ENCODE measurements at places on chromosomes 16 and 17. TPM values are rescaled to one million over a fixed set of nuclear protein-coding genes. Genes with fewer than 3 reads are reported as not detected.

Gene HOXB13
- total RNA-seq, result not detected

Gene KRT35
- not detected for total RNA-seq

Gene CLDN9
- total RNA-seq, result 0.09 TPM

Gene LPCAT2
- total RNA-seq, result 0.18 TPM

Gene DPEP1
- total RNA-seq, result not detected

Gene MARVELD3
- total RNA-seq, result not detected

Gene DLX4
- 0.23 TPM for total RNA-seq

Gene P2RX5
- total RNA-seq, result 24.6 TPM

Gene PTX4
- not detected for total RNA-seq

Gene PERCC1
- total RNA-seq, result 0.33 TPM

Gene ZP2
- total RNA-seq, result not detected

- DNase-seq, result no peak
- H3K4me3 ChIP-seq, result no peak overlapping the region
- H3K27me3 ChIP-seq, result no peaks in the 10 kb centered on the region
- no peaks in the 10 kb centered on the region for H3K36me3 ChIP-seq
- no peak overlapping the region for H3K27ac ChIP-seq
Observed at GRCh38 chr16:12398029-12398682, 405.5 kb downstream of the CPPED1 start.

GRCh38 chr16:70298988-70299938 is at the start of gene DDX19B:
Gene DDX19B, plus strand, starts transcription at chr16:70299186. Its CDS starts 112 bp downstream, at chr16:70299298.
- peak within 1 kb of the TSS; percentile 85 for H3K27ac ChIP-seq
- peaks cover 28% of the 10 kb centered on the region for H3K36me3 ChIP-seq
- H3K27me3 ChIP-seq, result no peaks in the 10 kb centered on the region
- H3K4me1 ChIP-seq, result peaks cover 32% of the 10 kb centered on the region

- H3K4me1 ChIP-seq, result peaks cover 10% of the 10 kb centered on the region
- H3K27ac ChIP-seq, result no peak overlapping the region
- DNase-seq, result no peak
Observed at GRCh38 chr17:57294101-57294500, 37.8 kb downstream of the MSI2 start.

- H3K36me3 ChIP-seq, result peaks cover 7% of the 10 kb centered on the region
- H3K4me3 ChIP-seq, result peak overlapping the region; percentile 49
- peaks cover 42% of the 10 kb centered on the region for H3K4me1 ChIP-seq
Observed at GRCh38 chr16:67163999-67164558, 466 bp upstream of the HSF4 start.

GRCh38 chr16:67155295-67156142 is 4.2 kb downstream of the TRADD start:
- peaks cover 12% of the 10 kb centered on the region for H3K36me3 ChIP-seq
- H3K27ac ChIP-seq, result no peak overlapping the region
- peaks cover 59% of the 10 kb centered on the region for H3K4me1 ChIP-seq
- no peaks in the 10 kb centered on the region for H3K27me3 ChIP-seq
- peak overlapping the region; percentile 68 for H3K4me3 ChIP-seq
- peak; percentile 84 for DNase-seq

DNA sequence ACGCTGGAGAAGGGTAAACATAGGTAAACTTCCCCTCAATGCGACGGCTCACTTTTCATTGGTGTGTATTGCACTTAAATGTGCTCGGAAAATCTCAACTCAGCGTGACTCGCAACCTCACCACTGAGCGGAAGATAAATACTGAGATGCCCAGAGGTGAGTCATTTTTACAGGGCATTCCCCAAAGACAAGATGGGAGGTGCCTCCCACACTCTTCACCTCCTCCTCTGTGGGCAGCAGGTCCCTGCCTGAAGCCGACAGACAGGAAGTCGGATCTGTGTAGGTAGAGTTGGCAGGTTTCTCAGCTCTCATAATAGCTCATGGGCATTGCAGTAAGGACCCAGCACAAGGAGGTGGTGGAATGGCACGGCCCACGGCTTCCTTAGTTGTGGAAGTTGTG is 274.6 kb upstream of the HSBP1 start:
- H3K4me3 ChIP-seq, result no peak overlapping the region
- no peaks in the 10 kb centered on the region for H3K36me3 ChIP-seq
- H3K27ac ChIP-seq, result no peak overlapping the region
- H3K4me1 ChIP-seq, result no peaks in the 10 kb centered on the region
- no peaks in the 10 kb centered on the region for H3K27me3 ChIP-seq
- DNase-seq, result no peak

GRCh38 chr17:72306037-72306436 is 185.2 kb downstream of the SOX9 start:
- no peak overlapping the region for H3K4me3 ChIP-seq
- H3K4me1 ChIP-seq, result no peaks in the 10 kb centered on the region
- no peaks in the 10 kb centered on the region for H3K27me3 ChIP-seq
- H3K36me3 ChIP-seq, result no peaks in the 10 kb centered on the region
- no peak overlapping the region for H3K27ac ChIP-seq

GRCh38 chr17:29283496-29283895 is 10.5 kb downstream of the NUFIP2 start:
- H3K4me3 ChIP-seq, result no peak overlapping the region
- peaks cover 89% of the 10 kb centered on the region for H3K36me3 ChIP-seq
- DNase-seq, result no peak
- no peak overlapping the region for H3K27ac ChIP-seq

GRCh38 chr16:25199457-25199856 is 17.3 kb upstream of the AQP8 start:
- H3K36me3 ChIP-seq, result no peaks in the 10 kb centered on the region
- H3K4me1 ChIP-seq, result no peaks in the 10 kb centered on the region
- H3K27ac ChIP-seq, result no peak overlapping the region
- no peaks in the 10 kb centered on the region for H3K27me3 ChIP-seq
- H3K4me3 ChIP-seq, result no peak overlapping the region

- no peak overlapping the region for H3K4me3 ChIP-seq
- H3K27me3 ChIP-seq, result peaks cover 9% of the 10 kb centered on the region
- no peaks in the 10 kb centered on the region for H3K4me1 ChIP-seq
- no peak for DNase-seq
Observed at GRCh38 chr17:68710035-68710780, 109.0 kb upstream of the FAM20A start.

GRCh38 chr17:41781404-41782110 is 5.0 kb downstream of the JUP start:
- H3K27ac ChIP-seq, result no peak overlapping the region
- no peak overlapping the region for H3K4me3 ChIP-seq
- H3K4me1 ChIP-seq, result peaks cover 13% of the 10 kb centered on the region
- H3K27me3 ChIP-seq, result peaks cover 30% of the 10 kb centered on the region

DNA sequence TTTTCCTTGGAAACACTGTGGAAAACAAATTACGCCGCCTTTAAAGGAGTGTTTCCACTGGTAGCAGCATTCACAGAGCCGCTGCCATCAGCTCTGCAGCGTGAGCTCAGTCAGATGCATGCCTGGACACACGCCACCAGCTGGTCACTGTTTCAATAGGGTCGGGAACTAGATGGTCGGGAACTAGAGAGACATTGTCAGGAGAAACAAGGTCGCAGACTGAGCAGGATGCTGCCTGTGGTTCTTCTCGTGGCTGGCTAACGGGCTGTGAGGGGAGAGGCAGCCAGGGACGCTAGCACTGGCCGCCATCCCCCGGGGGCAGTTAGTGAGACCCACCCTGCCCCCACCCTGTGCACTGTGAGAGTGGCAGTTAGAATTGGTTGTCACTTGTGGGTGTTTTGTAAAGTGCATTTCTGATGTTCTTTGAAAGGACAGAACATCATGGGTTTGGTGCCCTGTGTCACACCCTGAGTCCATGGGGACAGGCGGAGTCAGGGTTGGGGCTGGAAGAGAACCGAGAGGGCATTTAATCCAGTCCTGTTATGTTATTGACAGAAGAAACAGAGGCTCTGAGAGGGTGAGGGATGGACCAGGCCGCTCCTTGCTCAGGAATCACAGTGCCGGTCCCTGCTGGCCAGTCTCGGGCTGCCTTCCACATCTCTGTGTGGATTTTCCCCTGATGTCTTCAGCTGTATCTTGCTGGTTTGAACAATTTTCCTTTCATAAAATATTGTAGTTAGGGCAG is 86.3 kb downstream of the SPECC1 start:
- H3K4me3 ChIP-seq, result no peak overlapping the region
- H3K36me3 ChIP-seq, result peaks cover 2% of the 10 kb centered on the region
- H3K27ac ChIP-seq, result no peak overlapping the region
- peaks cover 2% of the 10 kb centered on the region for H3K27me3 ChIP-seq

DNA sequence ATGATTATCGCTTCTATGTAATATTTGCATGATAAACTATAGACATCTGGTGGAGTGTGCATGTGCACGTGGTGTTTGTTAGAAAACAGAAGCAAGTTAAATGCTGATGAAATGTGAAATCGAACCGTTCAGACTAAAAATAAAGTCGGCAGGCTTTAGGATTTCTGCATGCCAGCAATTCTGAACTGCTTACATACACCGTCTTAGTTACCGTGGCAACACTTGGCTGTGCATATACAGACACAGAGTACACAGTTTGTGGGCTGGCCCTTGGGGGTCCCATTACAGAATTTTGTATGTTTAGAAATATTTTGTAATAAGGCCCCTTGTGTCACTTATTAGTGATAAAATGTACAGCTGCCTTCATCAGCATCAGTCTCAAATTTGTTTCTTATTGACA is 605.5 kb downstream of the RBFOX1 start:
- no peak overlapping the region for H3K27ac ChIP-seq
- no peak overlapping the region for H3K4me3 ChIP-seq
- H3K27me3 ChIP-seq, result no peaks in the 10 kb centered on the region
- no peak for DNase-seq

GRCh38 chr17:57645950-57646665 is 99.0 kb downstream of the CCDC182 start:
- peak overlapping the region; percentile 80 for H3K27ac ChIP-seq
- H3K4me3 ChIP-seq, result no peak overlapping the region
- DNase-seq, result peak; percentile 58
- peaks cover 14% of the 10 kb centered on the region for H3K4me1 ChIP-seq
- H3K27me3 ChIP-seq, result no peaks in the 10 kb centered on the region
- peaks cover 7% of the 10 kb centered on the region for H3K36me3 ChIP-seq

DNA sequence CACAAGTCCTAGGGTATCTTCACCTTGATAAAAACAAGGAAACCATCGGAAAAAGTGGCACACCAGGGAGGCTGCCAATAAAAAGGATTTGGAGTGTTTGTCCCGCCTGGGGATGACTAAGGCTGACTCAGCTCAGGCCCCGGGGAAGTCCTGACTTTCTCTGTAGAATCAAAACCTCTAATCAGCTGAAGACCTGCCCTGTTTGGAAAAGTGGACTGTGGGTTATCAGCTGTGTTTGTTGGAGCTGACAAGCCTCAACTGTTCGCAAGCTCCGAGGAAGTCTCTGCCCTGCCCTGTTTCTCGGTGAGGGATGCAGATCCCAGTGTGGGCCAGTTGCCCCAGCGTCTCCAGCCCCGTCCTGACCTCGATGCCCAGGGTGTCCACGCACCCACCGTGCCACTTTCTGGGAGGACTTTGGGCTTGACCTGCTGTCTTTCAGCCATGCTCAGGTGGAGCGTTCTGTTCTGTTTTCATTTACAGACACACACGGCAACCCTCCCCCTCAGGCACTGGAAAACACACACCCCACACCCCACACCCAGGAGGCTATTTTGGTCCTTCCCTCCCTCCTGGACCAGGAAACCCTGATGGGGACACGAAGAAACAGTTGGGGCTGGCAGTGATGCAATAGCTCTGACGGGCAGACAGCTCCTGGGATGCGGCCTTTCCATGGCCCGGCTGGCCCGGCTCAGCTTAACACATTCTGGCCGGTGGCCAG is 27.6 kb upstream of the PITPNA start:
- H3K27ac ChIP-seq, result no peak overlapping the region

- no peak for DNase-seq
- peaks cover 36% of the 10 kb centered on the region for H3K4me1 ChIP-seq
- H3K27ac ChIP-seq, result no peak overlapping the region
- H3K4me3 ChIP-seq, result no peak overlapping the region
- H3K27me3 ChIP-seq, result peaks cover 3% of the 10 kb centered on the region
Observed at GRCh38 chr16:17277981-17278381, 192.8 kb downstream of the XYLT1 start.

DNA sequence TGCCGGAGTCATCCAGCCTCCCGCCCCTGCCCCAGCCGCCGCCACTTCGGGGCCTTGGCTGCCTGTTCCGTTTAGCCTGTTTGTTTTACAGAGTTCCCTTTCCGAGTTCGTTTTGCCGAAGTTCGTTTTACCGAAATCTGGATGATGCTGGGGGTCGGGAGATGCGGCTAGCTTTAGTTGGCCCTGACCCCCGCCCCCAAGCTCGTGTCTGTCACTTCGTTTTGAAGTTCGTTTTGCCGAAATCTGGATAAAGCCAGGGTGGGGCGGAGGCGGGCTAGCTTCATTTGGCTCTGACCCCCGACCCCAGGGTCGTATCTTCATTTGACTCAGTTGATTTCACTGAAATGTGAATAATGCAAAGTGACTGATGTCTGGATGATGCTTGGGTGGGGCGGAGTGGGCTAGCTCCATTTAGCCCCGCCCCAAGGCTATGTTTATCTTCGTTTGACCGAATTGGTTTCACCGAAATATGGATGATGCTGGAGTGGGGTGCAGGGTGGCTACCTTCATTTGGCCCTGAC is 591 bp downstream of the PSMD7 start:
- H3K27ac ChIP-seq, result peak overlapping the region; percentile 93
- no peaks in the 10 kb centered on the region for H3K27me3 ChIP-seq
- H3K4me1 ChIP-seq, result peaks cover 41% of the 10 kb centered on the region
- peak overlapping the region; percentile 88 for H3K4me3 ChIP-seq
- H3K36me3 ChIP-seq, result peaks cover 33% of the 10 kb centered on the region
- peak; percentile 64 for DNase-seq

DNA sequence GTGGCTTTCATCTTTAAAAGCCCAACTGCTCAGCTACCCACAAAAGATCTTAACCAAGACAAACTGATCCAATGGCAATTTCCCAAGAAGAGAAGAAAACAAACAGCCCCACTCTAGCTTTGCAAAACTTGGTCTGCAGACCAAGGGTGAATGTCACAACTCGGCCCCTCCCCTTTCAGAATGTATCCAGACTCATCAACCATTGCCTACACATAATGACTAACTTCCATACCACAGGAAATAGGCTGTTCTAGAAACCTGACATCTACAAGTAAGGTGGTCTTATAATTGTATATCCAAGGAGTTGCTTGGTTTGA is 16.0 kb downstream of the DCUN1D3 start:
- no peak overlapping the region for H3K4me3 ChIP-seq
- no peaks in the 10 kb centered on the region for H3K27me3 ChIP-seq
- peaks cover 51% of the 10 kb centered on the region for H3K36me3 ChIP-seq
- no peak for DNase-seq
- H3K27ac ChIP-seq, result peak overlapping the region; percentile 55
- peaks cover 61% of the 10 kb centered on the region for H3K4me1 ChIP-seq

GRCh38 chr16:57667526-57668262 is 412 bp upstream of the ADGRG3 start:
- peaks cover 11% of the 10 kb centered on the region for H3K27me3 ChIP-seq
- no peak overlapping the region for H3K4me3 ChIP-seq
- DNase-seq, result no peak
- no peaks in the 10 kb centered on the region for H3K36me3 ChIP-seq

DNA sequence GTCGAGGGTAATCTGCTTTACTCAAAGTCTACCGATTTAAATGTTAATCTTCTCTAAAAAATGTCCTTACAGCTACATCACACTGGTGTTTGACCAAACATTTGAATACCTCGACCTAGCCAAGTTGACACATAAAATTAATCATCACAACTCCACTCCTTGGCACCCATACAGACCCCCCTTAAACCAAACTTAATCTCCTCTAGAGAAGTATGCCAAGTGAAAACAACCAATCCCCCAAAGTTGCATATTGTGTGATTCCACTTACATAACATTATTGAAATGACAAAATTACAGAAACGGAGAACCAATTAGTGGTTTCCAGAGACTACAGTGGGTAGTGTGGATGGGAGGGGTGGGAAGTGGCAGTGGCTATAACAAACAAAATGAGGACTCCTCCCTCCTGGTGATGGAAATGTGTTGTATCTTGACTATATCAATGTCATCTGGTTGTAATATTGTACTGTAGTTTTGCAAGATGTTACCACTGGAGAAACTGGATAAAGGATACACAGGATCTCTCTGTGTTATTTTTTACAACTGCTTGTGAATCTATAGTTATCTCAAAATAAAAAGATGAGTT is 39.4 kb downstream of the CAPNS2 start:
- no peak overlapping the region for H3K27ac ChIP-seq
- no peaks in the 10 kb centered on the region for H3K4me1 ChIP-seq
- no peaks in the 10 kb centered on the region for H3K36me3 ChIP-seq
- DNase-seq, result no peak
